Right cardiac atrium (tissue), 5 donors: ENCODE measurements at places on chromosomes 3 and 15.

DNA sequence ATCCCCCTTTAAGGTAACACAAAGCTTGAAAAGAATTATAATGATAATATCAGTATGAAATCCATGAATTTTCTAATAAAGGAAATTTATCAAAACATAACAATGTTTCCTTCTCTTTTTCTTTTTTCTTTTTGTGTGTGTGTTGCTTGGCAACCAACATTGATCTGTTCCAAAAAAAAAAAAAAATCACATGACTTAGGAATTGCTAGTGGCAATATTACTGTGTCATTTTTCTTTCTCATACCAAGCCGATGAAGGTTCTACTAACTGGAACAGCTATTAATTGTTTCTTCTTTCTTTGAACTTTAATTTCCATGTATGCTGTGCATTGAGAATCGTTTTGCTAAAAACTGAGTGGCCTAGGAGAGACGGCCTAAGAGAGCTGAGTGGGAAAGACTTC, 317.7 kb upstream of the ONECUT1 start:
- no peak for DNase-seq

DNA sequence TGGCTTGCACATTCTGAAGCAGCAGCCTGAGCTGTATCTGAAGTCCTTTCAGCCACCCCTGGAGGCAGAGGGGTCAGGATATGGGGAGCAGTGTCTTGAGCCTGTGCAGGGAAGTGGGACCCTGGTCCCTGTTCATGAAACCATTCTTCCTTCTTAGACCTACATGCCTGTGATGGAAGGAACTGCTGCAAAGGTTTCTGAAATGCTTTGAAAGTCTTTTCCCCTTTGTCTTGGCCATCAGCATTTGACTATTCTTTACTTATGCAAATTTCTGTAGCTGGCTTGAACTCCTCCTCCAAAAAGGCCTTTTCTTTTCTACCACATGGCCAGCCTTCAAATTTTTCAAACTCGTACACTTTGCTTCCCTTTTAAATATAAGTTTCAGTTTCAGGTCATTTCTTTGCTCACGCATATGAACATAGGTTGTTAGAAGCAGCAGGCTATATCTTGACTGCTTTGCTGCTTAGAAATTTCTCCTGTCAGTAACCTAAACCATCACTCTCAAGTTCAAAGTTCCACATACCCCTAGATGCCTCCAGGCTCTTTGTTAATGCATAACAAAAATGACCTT, 62.3 kb downstream of the GALK2 start:
- DNase-seq = no peak

GRCh38 chr3:194951931-194952582, 266.4 kb downstream of the FAM43A start:
- no peak for DNase-seq

DNA sequence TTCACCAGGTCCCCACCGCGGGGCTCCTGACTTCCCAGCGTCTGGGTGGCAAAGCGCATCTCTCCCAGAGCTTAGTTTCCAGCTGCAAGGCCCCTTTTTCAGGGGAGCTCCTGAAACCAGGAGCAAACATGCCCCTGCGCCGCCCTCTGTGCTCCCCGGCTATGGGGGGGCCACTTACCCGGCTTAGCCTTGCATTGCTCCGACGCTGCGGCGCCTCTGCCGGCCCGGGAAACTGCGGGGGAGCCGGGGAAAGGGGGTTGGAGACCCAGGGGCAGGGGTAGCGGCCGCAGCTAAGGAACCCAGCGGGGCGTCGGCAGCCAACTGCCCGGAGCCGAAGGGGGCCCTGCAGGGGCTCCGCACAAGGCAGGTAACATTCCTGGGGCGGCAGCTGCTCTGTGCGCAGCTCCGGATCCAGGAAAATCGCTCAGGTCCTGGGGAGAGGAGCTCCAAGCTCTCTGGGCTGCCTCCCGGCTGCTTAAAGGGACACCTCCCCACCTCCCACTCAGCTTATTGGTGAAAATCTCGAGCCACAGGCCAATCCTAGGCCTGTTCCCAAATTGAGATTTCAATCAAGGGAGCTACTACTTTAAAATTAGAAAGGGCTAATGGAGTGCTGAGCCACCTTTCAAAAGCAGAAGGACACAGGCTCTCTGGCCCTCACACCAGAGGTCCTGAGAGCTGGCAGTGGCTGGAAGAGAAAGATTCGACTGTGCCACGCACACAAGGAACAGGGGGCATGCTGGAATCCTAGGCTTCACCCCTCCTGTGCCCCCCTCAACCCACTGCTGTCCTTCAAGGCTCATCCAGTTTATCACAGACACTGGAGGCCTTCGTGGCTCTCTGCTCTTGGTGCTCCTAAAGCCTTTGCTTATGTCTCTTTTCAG, 42.7 kb upstream of the PRICKLE2 start:
- DNase-seq = peak; percentile 84

DNA sequence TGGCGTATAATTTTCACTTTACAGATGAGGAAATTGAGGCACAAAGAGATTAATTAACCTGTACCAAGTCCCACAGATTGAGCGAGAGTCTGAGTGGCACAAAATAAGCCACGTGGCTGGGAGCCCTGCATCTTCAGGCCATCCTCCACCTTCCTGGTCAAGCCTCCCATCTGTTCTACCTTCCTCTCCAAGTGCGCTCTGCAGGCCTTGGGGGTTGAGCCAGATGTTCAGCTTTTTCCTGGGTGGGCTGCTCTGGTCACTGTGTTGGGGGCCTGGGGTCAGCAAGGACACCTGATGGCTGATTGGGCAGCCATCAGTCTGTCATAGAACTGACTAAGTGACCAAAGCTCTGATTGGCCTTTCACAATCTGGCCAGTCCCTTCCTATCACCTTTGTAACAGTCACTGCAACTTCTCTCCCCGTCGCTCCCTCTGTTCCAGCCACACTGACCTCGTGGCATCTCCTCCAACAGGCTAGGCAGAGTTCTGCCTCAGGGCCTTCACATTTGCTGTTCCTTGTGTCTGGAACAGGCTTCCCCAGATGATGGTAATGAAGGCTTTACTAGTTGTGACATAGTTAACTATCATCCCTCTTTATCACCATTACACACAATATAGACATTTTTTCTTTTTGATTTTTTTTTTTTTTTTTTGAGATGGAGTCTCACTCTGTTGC, 46.8 kb downstream of the SCN5A start:
- no peak for DNase-seq

DNA sequence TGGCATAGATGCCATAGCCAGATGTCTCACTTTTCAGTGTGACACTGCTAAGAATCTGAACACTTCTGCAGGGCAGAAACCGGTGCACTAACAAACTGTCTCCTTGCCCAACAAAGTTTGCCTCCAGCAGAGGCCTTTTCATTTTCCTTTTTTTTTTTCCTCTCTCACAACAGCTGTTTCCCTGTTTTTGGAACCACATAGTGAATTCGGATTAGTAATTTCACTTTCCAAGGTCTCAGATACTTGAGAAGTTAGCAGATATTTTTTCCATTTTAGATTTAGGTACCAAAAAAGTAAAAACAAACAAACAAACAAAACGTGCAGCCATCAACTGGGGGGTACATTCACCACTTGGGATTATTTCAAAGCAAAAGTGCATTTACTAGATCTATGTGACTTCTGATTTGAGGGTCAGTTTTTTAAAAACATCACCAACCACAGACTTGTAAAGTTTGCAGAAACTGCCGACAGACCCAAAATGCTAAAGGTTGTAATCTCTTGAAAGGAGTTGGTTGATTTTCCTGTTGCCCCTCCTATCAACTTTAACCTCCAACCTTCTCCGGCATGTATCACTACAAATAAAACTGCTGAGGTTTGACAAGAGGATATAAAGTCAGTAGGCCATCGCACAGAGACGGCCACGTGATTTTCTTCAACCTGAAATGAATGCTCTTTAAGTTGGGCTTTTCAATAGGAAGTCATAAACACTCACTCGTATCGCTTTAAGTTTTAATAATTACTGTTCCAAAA, 169.1 kb downstream of the CDIN1 start:
- DNase-seq = no peak

- DNase-seq = no peak
Observed at GRCh38 chr15:57566834-57567233, 24.9 kb upstream of the MYZAP start.

DNA sequence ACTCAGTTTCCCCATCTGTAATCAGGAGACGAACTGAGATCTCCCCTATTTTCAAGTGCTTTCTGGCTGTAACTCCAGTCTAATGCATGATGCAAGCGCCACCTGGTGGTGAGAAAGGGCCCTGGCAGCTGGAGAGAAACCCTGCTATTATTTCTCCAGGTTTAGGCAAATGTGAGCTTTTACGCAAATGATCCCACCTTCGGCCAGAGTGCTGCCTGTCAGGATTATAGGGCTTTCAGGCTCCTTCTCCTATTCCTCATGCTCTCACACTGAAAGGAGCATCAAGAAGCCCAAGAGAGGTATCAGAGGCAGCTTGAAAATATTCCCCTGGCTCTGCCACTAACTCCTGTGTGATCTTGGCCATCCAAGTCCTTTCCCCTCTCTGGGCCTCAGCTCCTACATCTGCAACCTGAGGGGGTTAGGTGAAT, 93.9 kb upstream of the RASGRF1 start:
- peak; percentile 72 for DNase-seq

DNA sequence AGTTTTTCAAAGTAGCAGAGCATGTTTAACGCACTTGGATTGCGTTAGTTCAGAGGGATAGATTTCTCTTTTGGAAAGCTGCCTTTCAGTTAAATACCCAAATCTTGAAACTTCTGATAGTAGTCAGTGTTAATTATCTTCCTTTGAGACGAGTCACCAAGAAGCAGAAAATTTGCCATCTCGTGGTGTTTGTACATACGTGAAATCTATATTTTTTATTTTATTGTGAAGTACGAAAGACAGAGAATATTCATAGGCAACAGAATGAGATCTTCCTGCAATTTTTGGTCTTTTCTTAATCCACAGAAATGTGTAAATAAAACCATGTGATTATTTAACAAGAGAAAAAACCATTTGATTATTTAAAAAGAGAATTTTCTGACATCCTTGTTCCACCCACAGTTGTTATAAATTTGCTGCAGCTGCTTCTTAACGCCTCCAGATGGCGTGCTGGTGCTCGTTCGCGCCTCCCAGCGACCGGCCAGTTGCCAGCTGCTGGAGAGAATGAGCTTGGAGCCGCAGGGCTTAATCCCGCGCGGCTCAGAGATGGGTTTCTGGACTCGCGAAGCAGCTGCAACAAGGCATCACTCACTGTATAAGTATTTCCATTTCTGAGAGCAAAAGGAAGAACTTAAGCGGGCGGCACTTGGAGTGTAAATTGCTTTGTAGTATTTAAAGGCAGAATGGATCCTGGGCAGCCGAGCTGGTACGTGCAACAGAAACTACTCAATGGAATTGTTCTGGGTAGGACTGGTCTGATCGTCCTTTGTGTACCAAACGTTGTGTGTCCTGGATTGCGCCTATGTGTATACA, 10.5 kb upstream of the SLITRK3 start:
- DNase-seq = peak; percentile 90

DNA sequence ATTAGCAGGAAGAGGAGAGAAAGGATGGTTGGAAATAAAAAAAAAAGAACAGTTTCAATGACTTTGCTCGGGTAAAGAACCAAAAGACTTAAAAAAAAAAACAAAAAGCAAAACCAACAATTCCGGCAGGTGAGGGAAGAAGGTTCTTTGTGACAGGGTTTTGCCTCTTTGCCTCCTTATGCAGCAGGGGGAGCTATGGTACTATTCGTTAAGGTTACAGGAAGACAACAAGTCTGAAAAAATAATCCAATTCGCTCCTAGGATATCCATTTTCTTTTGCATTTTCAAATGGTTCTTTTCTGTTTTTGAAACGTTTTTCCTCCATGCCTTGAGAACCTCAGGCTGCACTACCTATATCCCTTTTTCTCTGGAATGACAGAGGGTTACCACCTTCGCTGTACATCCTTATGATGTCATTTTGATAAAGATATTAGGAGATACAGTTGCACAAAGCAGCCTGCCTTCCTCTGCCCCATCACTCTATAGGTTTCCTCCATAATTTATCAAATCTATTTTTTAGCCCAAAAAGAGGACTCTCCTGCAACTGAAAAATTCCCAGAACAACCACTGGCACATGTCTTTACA, 55.0 kb downstream of the CFAP20DC start:
- no peak for DNase-seq

DNA sequence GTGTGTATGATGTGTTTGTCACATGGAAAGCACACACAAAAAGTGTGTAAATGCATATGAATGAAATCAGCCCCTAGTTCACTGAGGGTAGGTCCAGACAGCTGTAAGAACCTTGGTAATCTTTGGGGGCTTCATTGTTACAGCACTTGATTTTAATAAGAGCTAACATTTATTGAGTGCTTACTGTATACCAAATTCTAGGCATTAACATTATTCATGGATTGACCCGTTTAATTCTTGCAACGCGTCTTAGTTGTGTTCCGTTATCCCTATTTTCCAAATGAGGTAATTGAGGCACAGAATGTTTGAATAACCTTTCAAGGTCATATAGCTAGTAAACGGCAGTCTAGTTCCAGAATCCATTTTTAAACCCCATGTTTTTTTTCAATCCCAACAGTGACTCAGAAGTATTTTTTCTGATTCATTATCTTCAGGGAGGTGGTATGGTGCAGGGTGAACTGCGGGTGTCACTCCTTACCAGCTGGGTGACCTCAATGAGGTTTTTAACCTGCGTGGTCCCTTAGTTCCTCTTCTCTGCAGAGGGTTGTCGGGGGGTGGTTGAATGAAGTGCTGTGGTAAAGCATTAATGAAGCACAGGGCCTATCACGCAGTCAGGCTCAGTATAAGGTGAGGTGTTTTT, 14.2 kb downstream of the RAB8B start:
- no peak for DNase-seq

DNA sequence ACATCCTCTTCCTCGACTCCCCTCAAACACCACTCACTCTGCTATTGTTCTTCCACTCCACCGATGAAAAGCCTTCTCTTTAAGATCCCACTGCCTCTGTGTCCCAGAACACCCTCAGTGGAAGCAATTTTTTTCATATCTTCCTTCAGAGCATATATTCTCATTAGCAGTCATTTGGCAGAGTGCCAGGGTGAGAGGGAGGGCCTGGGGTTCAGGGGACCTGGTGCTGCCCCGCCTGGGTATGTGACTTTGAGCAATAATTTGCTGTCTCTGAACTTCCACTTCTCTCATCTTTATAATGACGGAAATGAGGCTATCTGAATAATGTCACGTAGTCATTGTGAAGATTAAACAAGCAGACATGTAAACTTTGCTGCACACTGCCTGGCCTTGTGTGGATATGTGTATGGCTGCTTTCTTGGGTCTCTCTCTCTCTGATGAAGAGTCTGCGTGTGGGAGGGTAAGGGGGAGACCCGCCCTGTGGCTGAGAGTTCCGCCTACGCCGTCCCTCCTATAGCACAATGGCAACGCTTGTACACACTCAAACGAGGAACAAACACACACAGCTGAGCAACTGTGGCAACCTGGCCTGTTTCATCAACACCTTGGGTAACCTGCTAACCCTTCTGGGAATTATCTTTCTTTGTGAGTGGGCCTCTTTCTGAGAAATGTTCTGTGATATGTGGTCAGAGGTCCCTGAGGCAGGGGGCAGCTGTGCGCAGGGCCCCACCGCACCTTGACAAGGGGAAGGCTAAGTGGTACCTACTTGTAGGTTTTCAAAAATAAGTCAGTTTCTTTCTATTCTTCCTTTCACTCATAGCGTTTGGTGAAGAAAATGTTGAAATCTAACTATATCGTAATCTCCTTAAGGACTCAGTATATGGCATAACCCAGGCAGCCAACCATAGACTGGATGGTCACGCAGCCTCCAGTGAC, 369.8 kb downstream of the SV2B start:
- DNase-seq = no peak
